ENCODE measurements at places on chromosomes 5 and 9.

GRCh38 chr5:62093976-62094375 lies 212.0 kb upstream of the KIF2A start:
- no peak for DNase-seq

GRCh38 chr5:51381761-51382474 lies 1.3 kb upstream of the ISL1 start:
- DNase-seq, result no peak

DNA sequence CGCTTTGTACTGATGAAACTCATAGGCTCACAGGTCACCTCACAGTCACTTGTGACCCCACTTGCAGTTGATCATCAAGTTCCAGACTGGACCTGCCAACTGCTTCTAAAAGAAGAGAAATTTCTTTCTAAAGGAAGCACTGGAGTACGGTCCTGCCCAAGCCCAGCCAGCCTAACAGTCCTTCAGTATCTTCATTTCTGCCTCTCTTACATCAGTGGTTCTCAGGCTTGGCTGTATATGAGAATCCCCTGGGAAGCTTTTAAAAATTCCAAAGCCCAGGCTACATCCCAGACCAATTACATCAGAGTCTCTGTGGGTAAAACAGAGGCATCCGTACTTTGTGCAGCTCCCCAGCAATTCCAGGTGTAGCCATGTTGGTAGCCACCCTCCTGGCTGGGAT lies 282.1 kb downstream of the NFIB start:
- DNase-seq, result no peak

GRCh38 chr5:137753691-137754187 lies 424 bp downstream of the HNRNPA0 start:
- no peak for DNase-seq

DNA sequence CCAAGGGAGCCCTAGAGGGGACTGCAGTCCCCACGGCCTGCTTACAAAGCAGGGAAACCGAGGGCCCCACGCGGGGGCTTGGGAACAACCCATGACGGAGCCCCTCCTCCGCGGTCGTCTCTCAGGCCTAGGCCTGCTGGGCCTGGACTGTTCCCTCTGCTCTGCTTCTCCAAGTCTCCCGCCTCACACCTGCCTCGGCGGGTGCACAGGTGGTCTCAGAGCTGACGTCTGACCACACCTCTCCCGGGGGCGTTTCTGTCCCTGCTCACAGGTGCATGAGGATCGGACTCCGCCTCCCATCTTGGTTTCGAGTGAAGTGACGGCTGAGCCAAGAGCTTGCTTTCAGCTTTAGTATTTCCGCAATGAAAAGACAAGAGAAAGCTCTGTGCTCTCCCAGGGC lies 72.1 kb downstream of the MRPL36 start:
- DNase-seq, result no peak

- DNase-seq, result no peak
These were observed 57.9 kb downstream of the GCNT1 start for GRCh38 chr9:76516871-76517270.

GRCh38 chr5:38494763-38495162 lies 61.7 kb downstream of the LIFR start:
- DNase-seq, result no peak

DNA sequence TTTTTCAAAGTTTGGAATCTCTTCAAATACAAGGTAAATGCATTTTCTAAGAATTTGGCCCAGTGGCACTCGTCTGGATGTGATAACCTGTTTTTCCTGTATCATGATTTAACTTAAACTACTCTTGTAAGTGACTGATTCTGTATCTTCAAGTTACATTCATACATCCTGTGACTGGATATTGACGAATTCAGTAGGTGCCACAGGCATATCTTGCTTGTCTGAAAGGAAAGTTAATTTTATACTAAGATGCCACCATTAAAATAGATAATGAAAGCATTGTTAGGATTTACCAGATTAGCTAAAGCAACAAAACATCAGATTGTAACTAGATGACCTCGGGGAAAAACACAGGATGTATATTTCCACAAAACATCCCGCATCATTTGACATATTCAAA lies 175.3 kb upstream of the ZNF608 start:
- no peak for DNase-seq
